ENCODE measurements at places on chromosomes 3 and 15.

DNA sequence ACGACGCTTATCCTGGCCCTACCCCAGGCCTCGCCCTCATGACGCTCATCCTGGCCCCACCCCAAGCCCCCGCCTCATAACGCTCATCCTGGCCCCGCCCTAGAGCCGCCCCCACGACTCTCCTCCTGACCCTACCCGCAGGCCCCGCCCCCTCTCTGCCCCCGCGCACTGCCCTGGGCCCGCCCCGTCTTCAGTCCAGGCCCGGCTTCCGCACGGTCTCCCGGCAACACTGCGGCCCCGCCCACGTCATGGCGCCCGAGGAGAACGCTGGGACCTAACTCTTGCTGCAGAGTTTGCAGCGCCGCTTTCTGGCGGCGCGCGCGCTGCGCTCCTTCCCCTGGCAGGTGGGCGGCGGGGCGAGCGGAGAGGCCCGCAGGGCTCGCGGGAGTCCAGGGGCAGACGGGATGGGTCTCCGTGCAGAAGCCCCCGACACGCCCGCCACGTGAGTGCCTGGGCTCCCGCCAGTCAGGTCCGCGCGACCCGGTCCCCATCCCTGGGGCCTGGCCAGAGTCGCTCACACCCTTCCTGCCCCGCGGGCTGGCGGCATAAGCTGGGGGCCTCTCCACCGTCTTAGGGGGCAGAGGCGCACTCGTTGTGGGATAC, 52.5 kb upstream of the ROPN1B start:
- DNase-seq = peak; percentile 90

DNA sequence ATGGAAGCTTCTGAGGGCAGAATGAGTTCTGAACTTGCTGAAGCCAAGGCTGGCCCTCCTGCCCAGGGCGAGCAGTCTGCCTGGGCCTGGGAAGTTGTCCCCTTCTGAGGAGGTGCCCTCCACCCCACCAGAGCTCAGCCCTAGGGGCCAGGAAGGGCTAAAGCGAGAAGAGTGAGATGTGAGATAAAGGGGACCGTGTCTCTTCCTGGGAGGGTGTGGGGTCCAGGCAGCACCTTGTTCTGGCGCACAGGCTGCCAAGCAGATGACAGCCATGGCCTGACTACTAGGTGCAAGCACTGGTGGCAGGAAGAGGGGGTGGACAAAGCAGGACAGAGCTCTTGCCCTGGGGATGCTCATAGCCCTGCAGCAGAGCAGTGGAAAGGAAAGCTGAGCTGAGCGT, 3.7 kb downstream of the PAK6 start:
- no peak for DNase-seq

GRCh38 chr3:36302158-36302509, 78.2 kb upstream of the STAC start:
- no peak for DNase-seq

DNA sequence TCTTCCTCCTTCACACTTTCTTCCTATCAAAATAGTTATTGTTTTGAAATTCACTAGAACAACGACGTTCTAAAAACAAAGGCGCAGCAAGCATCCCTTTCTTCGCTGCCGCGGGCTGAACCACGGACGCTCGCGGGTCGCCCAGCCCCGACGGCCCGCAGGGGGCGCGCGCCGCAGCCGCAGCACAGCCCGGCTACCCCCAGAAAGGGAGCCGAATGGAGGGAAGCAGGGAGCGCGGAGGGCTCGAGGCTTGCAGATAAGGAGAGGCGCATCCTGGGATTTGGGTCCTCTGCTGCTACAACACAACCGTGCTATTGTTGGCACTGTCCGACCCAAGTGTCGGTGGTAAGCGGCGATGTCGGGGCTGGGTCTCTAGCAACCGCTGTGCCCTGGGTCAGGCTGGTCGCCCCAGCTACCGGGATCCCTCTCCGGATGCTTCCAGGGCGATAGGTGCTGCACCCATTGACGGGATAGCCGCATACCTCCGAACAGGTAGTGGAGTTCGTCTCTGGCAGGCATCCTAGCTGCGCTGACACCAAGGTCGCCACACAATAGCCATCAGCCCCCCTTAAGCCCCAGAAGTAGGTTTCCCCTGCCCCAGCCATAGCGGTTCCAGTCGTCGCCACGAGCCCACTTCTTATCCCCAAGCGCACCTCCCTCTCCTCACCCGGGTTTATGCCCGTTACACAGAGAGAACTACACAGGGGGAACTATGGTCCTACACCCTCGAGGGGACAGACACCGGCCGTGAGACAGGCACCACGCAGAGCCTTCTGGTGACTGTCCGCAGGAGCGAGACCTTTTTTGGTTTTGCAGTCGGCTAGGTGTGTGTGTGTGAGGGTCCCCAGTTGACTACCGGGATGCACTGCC, 6.0 kb downstream of the ONECUT1 start:
- no peak for DNase-seq

DNA sequence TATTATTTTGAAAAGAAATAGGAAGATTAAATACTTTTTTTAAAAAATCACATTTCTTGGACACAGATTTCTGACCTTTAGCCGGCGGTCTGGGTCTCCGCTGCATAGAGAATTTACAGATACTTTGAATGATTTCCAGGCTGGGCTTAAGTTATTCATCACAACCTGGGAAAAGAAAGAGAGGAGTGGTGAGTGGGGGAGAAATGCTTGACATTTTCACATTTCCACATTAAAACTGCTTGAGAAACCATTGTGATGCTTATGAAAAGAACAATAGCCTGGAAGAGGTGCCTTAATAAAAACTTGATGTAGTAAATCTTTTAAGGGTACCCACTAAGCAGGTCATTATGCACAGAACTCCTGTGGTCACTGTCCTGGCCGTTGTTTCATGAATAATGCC, 166.8 kb upstream of the MRPL3 start:
- DNase-seq = no peak

- peak; percentile 93 for DNase-seq
These were observed 62.9 kb upstream of the NR2E3 start for GRCh38 chr15:71747128-71748083.

GRCh38 chr3:51384055-51384725, 901 bp upstream of the MANF start:
- no peak for DNase-seq

DNA sequence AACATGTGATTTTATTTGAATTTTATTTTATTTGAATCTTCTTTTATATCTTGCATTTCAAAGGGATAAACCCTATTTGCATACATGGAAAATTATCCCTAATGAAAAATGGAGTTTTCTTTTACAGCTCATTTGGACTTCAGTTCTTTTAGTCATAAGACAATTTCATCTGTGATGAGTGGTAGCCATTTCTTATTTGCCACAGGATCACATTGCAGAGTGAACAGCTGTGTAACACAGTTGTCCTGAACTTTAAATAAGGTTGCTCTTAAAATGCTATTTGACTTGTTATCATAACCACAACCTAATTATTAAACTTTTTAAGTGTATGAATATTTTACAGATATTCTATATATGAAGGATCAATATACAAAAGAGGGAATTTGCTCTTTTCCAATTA, 221.7 kb upstream of the ROPN1 start:
- DNase-seq = no peak

DNA sequence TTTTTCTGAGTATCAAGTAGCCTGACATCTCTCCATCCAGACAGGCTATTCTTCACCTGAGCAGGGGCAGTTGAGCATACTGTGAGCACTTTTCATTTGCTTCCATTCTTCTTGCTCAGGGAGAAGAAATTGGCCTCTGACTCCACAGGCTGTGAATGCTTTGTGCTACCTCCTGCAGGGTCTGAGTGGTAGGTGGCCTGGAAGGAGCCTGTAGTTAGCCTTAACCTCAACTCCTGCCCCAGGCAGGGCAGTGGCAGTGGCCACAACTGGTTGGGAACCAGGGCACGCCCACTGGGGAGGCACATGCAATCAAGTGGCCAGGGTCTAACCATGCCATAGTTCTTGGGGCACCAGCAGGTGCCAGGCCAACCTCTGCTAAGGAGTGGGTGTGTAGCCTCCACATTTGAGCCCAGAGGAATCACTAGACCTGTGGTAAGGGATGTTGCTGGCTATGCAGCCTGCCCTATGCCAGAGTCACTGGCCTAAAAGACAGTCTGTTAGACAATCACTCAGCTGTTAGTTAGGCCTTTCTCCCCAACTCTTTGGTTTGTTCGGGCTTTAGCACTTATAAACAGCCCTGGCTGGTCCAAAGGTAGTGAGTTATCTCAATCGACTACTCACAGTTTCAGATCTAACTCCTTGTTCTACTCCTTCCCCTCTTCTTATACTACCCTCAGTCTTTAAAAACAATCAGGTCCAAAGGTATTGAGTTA, 7.4 kb downstream of the C3orf62 start:
- no peak for DNase-seq

GRCh38 chr15:86432861-86433260, 353.2 kb downstream of the AGBL1 start:
- no peak for DNase-seq

DNA sequence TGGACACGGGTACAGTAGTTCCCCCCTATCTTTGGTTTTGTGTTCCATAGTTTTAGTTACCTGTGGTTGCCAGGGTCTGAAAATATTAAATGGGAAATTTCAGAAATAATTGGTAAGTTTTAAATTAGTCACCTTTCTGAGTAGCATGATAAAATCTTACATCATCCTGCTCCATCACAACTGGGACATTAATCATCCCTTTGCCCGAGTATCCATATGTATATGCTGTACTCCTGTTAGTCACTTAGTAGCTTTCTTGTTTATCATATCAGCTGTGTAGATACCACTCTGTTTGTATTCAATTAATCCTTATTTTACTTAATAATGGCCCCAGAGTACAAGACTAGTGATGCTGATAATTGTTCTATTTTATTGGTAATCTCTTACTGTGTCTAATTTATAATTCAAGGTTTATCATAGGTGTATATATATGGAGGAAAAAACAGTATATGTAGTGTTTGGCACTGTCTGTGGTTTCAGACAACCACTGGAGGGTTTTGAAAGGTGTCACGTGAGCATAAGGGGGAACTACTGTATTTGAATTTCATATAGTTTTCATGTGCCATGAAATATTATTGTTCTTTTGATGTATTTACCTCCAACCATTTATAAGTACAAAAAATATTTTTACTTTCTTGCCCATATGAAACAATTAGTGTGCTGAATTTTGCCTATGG, 41.4 kb downstream of the CTDSPL2 start:
- DNase-seq = peak; percentile 79

DNA sequence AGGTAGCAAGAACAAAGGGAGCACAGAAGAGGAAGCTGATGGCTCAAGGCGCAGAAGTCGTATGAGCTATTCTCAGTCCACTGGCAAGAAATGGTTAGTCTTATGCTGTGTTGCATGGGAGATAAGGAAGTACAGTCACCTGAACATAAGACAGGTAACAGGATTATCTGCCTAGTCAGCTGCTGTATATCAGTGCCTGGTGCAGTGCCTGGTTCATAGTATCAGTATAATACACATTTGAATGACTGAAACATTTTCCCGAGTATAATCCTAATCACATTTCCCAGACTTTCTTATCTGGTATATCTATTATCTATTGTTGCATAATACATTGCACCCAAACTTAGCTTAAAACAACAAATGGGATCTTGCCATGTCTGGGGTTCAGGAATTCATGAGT, 302.5 kb downstream of the GABRG3 start:
- no peak for DNase-seq

DNA sequence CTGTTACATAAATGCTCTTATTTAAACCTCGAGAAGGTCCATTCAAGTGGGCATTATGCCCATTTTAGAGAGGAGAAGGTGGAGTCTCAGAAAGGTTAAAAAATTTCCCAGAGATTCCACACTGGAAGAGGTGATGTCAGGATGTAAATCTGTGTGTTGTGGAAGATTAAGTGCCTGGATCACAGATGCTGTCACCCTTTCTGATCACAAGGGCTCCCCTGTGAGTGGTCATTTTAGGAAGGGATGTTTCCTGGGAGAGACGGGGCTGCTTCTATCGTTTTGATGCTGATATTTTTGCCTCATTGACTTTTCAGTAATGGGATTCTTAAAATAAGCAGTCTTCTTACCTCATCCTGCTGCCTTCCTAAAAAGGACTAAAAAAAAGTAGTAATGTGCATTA, 132.5 kb downstream of the CLSTN2 start:
- DNase-seq = no peak

DNA sequence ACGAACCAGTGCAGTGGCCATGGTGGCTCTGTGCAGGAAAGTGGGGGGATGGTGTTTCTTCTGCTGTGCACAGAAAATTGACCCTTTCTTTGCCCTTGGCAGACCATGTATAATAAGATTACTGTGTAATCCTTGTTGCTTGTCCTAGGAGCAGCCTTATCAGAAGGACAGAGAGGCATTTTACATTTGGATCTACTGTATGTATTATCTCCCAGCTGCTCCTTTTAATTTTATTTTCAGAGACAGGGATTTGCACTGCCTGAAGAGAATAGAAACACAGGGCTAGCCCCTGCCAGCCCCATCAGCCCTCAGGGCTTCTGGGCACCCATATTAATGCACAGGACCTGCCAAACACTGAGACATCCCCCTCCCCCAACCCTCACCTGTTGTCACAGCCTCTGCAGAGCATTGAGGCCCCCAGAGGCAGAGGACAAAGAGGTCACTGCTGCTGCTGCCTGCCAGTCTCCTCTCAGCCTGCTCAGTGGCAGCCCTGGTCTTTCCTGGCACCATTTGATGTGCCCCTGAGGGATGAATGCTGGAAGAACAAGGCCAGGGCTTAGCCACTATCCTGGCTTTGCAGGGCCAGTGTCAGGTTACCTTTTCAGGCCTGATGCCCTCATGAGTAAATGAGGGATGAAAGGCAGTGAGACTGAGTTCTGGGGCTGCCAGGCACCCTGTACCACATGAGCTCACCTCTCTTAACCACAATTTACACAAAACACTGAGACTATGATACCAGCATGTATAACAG, 533.4 kb downstream of the NTRK3 start:
- peak; percentile 9 for DNase-seq

DNA sequence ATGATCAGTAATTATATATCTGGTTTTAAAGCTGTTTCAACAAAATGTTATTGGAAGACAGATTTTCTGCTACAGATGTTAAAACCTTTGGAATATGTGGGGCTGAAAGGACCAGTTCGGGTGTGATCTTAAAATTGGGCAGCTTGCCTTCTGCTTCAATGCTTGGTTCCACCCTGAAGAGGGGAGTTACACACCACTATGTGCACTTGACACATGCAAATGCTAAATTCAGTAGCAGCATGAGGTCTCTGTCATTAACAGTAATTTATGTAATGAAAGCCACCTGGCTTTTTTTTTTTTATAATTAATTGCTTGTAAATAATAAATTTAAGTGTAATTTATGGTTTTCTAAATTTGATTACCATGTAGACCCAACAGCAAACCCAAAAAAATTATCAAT, 24.6 kb downstream of the CDIN1 start:
- DNase-seq = no peak

- DNase-seq = no peak
These were observed 296.8 kb upstream of the CHRM5 start for GRCh38 chr15:33671456-33671855.

- DNase-seq = no peak
These were observed 15.9 kb upstream of the MRPL3 start for GRCh38 chr3:131518680-131519079.
